ENCODE measurements at places on chromosomes 12 and 14. TPM values are rescaled to one million over a fixed set of nuclear protein-coding genes. Genes with fewer than 3 reads are reported as not detected.
A peak's percentile ranks its signal among the peaks of the same experiment; 100 is the strongest.

GRCh38 chr14:75499084-75499875, 23.0 kb upstream of the BATF start:
- DNase-seq = no peak

DNA sequence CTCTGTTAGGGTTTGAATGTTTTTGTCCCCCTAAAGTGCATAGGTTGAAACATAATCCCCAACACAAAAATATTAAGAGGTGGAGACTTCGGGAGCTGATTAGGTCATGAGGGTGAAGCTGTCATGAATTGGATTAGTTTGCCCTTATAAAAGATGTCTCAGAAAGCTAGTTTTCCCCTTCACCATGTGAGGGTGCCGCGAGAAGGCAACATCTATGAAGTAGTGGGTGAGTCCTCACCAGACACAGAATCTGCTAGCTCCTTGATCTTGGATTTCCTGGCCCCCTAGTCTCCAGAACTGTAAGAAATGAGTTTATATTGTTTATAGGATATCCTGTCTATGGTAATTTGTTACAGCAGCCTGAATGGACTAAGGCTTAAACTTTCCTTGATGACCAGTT, 301.5 kb upstream of the ATP2B1 start:
- peak; percentile 36 for DNase-seq

- no peak for DNase-seq
Observed at GRCh38 chr14:76212242-76212641, 60.5 kb downstream of the GPATCH2L start.

- DNase-seq = no peak
Observed at GRCh38 chr12:40559865-40560264, 132.4 kb upstream of the CNTN1 start.

DNA sequence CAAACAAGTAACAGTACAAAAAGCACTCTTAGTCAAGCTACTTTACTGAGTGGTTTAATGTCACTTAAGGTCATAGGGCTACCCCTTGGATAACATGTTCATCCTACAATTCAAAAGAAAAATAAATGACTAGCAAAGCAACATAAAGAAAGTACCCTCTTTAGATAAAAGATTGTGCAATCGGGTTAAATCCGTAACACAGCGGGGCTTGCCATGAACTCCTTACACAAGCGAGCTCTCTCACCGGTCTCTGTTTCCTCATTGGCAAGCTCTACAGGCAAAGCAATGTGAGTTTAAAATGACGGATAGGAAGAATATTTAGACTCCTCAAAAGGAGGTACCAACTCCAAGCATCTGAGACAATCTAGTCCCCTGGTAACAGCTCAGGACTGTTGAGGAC, 140.6 kb downstream of the EGLN3 start:
- no peak for DNase-seq

GRCh38 chr12:19575337-19576243, 136.3 kb downstream of the AEBP2 start:
- no peak for DNase-seq

DNA sequence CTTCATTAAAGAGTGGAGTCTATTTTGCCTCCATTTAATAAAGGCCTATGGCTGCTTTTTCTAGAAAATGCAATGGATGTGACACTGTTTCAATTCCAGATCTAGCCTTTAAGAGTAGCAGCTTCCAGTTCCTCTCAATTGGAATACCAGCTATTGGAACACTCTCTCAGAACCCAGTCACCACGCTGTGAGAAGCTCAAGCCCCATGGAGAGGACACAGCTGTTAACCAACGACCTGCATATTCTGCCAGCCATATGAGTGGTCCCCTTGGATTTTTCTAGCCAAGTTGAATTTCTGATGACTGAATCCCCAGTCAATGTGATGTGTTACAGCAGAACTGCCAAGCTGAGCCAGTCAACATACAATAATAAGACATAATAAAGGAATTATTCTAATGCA, 131.8 kb downstream of the TMTC3 start:
- no peak for DNase-seq

GRCh38 chr12:482061-482460, 22.3 kb downstream of the B4GALNT3 start:
- peak; percentile 17 for DNase-seq

GRCh38 chr14:74619672-74620131, 7.7 kb upstream of the LTBP2 start:
- no peak for DNase-seq

- no peak for DNase-seq
Observed at GRCh38 chr14:55582746-55583145, 2.7 kb downstream of the KTN1 start.

- no peak for DNase-seq
Observed at GRCh38 chr14:38828183-38828827, 274.7 kb downstream of the SEC23A start.

GRCh38 chr12:102503056-102503681, 22.8 kb upstream of the IGF1 start:
- DNase-seq = no peak

GRCh38 chr12:14403711-14404196, 38.3 kb downstream of the ATF7IP start:
- DNase-seq = no peak

- DNase-seq = no peak
Observed at GRCh38 chr14:34018564-34019244, 67.8 kb upstream of the EGLN3 start.

Gene NGB
- total RNA-seq = 0.11 TPM

Gene CD27
- 0.37 TPM for total RNA-seq

Gene MYRFL
- 0.64 TPM for total RNA-seq

Gene PPP4R4
- total RNA-seq = 3.9 TPM

Gene DAO
- total RNA-seq = not detected

Gene CRIP1
- 8.8 TPM for total RNA-seq
